Fibroblast of the aortic adventitia (primary cell): ENCODE measurements at places on chromosomes 2 and 18. TPM values are rescaled to one million over a fixed set of nuclear protein-coding genes. Genes with fewer than 3 reads are reported as not detected.

- DNase-seq = no peak
Observed at GRCh38 chr2:223590964-223591363, 11.2 kb downstream of the SCG2 start.

DNA sequence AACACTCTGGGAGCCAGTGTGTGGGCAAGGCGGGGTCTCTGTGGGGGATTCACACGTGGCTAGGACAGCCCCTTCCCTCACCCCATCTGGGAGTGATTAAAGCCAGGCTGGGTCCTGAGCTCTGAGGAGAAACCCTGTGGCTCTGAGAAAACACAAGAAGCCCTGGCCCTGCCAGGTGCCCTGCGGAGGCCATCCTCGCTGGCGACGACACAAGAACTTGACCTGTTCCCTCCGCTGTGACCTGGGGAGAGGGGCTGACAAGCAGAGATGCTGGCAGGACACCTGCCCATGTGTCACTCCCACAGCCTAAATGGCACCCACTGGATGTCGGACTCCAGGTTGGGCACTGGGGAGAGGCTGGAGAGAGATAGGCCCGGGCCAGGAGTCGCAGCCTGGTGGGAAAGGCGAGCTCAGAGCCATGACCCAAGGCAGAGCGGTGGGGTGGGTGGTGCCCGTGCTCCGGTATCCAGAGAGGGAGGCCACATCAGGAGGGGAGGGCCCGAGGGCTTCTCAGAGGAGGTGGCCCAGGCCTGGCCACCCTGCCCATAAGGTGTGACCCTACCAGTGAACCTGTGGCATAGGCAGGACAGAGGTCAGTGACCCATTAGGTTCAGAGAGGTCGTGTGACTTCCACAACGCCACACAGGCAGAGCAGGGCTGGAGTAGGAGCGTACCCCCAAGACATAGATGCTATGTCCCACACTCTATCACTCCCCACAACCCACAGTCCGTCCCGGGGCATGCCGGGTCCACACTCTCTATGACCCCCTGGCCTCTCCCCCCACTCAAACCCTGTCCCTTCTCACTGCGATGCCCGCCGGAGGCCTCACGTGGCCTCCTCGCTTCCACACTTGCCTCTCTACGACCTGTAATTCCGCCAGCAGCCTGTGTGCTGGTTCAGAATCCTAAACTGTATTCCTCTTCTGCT, 59.4 kb upstream of the HPCAL1 start:
- no peak for DNase-seq

GRCh38 chr2:30780776-30781330, 26.4 kb downstream of the CAPN13 start:
- DNase-seq = no peak

DNA sequence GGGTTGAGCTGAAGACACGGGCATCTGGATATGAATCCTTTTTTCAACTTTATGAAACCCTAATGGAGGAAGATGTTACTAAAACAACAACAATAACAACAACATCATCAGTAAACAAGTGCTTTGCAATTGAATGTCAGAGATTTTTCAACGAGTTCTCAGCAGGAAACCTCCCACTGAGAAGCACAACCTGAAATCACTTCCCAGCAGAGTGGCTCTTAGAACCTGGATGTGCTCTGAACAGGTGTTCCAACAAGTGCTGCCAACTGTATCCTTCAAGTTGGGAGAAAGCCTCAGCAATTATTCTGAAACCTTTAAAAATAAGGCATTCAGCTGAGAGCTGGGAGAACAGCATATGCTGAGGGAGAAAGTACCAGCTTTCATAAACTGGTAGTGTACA, 1622.7 kb upstream of the CELF4 start:
- no peak for DNase-seq

ERLEC1 gene
- total RNA-seq = 64.5 and 72.1 TPM in 2 replicates
